Esophagus muscularis mucosa (tissue), 4 donors: ENCODE measurements at places on chromosomes 16 and 17. TPM values are rescaled to one million over a fixed set of nuclear protein-coding genes. Genes with fewer than 3 reads are reported as not detected.

DNA sequence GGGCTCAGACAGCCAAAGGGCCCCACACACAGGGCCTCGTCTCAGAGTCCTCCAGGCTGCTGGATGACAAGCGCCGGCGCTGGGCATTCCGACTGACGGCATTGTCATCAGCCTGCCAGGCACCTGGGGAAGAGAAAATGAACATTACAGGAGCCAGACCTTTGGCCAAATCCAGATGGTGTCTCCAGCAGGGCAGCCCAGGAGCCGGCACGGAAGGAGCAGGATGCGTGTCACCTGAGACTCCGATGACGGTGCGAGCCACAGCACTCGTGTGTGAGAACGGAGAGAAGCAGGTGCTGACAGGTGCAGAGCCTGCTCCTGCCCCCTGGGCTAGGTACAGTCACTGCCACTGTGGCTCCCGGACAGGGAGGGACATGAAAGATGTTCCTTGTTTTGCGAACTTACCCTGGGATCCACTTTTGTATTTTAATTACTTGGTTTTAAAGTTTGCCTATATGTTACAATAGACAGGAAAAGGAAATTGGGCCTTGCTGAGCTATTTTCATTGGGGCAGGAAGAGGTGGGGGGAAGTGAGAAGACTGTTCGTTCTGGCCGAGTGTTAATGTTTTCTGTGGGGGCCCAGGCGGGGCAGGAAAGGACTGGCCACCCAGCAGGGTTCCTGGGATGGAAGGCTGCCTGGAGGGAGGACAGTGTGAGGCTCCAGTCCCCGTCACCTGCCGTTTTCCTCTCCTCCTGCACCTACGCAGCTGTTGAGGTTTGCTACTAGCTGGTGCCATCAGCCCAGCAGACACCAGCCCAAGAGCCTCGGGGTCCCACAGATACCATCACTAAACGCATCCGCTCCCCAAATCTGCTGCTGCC is 4.4 kb upstream of the FOXJ1 start:
- DNase-seq = no peak

Gene TBC1D3E
- total RNA-seq = not detected

Gene CACNG1
- total RNA-seq = not detected

- no peak for DNase-seq
Measured at GRCh38 chr17:29407856-29408255, 17.7 kb downstream of the TAOK1 start.

DNA sequence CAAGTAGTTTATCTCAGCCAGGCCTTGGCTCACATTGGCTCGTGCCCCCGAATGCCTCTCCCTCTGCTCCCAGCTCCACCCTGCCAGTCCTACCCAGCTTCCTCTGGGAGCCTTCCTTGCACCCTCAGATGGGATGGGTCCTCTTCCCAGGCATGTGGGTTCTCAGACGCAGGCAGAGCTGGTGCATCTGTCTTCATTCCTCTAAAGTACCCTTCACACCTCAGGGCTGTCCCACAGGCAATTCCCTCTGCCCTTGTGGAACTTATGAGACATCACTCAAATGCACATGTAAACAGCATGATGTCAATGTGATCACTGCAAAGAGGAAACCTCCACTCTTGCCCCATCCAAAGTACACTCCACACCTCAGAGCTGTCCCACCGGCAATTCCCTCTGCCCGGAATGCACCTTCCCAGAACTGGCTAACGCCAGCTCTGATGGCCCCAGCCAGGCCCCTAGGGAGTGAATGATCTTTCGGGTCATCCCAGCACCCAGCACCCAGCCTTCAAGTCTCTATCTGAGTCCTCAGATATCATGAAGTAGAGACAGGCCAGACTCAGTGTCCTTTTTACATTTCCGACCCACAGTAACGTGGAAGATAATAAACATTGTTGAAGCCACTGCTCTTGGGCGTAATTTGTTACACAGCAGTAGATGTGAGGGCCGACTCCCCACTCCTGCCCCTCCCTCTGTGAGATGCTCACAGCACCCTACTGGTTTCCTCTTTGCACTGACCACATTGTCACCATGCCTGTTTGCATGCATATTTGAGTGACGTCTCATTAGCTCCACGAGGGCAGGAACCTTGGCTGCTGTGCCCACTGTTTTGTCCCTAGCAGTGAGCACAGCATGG is 85.4 kb downstream of the N4BP1 start:
- no peak for DNase-seq

Gene EXOC3L1
- 4.0 TPM for total RNA-seq

Gene DNASE1L2
- 0.83 TPM for total RNA-seq

Gene PLK1
- total RNA-seq = 0.42 TPM

Gene CHST4
- 0.26 TPM for total RNA-seq

Gene TBC1D3H
- not detected for total RNA-seq

GRCh38 chr17:43879723-43880419 is 27.5 kb downstream of the MPP2 start:
- DNase-seq = no peak

Gene SPN
- 4.2 TPM for total RNA-seq

DNA sequence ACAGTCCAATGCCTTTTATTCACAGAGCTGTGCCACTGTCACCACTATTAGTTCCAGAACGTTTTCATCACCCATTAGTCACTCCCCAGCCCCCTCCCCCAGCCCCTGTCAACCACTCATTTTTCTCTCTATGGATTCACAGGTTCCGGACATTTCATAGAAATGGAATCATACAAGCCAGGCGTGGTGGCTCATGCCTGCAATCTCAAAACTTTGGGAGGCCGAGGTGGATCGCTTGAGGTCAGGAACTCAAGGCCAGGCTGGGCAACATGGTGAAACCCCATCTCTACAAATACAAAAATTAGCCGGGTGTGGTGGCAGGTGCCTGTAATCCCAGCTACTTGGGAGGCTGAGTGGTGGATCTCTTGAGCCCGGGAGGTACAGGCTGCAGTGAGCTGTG is 759 bp upstream of the PAM16 start:
- DNase-seq = no peak

DNA sequence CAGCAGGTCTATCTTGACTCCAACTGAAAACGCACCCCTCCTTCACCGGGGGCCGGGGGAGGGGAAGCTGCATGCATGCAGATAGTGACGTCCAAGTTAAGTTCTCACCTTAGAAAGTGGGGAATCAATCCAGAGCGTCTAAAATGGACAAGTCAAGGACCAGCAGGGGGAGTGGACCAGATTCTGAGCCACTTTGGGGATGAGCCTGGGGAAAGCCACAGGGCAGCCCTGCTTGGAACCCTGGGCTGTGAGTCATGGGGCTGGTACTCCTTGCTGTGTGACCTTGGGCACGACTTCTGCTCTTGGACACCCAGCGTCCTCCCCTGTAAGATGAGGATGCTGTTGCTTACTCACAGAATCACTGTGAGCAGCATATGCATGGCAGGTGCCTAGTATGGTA is 9.1 kb downstream of the TNFRSF13B start:
- DNase-seq = no peak

Gene CHP2
- total RNA-seq = not detected

Gene PDILT
- total RNA-seq = not detected

DNA sequence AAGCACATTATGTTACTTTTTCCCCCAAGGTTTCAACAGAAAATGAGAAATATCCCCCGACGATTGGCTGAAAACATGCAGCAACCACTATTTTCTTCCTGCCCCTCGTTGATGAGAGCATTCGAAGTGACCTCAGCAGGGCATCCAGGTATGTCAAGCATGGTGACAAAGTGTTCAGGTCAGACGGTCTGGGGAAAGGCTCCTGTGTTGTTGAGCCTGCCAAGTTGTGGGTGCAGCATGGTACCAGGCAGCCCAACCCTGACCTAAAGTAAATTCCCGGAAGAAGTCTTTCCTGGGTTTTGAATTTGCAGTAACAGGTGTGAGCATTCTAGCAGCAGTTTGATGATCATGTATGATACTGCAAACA is 51.7 kb upstream of the SEC14L1 start:
- DNase-seq = no peak

DNA sequence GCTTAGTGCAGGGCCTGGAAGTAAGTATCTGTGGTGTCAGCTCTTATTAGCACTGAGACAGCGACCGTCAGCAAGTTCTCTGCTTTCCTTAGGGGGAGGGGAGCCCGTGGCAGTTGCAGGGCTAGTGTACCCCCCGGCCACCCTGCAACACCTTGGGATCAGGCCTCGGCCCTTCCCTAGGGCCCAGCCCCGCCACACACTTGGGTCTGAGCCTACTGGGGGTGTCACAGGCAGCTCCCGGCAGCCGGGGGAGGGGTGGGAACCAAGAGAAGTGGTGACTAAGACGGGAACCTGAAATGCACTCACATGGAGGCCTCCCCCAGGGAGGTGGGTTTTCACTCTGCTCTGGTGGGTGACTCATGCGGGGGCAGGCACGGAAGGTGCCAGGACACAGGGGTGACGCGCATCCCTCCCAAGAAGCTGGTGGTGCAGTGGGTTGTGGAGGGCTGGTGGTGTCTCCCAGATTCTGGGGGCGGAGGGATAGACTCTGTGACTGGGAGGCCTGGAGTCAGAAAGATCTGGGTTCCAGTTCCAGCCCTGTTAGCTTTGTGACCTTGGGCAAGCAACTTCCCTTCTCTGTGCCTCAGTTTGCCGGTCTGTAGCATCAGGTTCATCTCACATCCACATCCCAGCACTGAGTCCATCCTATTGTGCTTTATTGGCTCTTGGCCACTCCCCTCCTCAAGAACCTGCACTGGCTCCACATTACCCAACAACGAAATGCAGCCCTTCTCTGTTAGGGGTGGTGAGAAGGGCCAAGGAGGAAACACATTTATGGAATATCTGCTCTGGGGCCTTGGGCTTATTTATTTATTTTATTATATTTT is 44.5 kb downstream of the LAT start:
- DNase-seq = no peak

Gene CCL7
- total RNA-seq = not detected

DNA sequence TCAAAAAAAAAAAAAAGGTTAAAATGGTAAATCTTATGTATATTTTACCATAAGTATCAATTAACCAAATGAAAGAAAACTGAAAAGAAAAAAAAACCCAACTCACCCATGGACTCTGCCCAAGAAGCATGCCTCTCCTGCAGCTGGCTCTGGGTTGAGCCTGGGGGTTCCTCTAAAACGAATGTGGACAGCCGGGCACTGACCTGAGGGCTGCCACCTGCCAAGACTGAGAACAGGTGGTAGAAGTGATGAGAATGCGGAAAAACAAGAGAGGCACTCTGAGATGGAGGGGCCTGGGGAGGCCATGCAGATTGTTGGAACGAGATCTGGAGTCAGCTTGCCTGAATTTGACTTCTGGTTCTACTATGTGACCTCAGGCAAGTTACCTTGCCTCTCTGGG is 85.5 kb upstream of the MSI2 start:
- DNase-seq = no peak

GRCh38 chr17:77610972-77611521 is 347.5 kb upstream of the TNRC6C start:
- DNase-seq = no peak

- DNase-seq = peak; percentile 24
Measured at GRCh38 chr17:29252101-29252791, 5.6 kb downstream of the CRYBA1 start.

- DNase-seq = no peak
Measured at GRCh38 chr17:882827-883585, 96.6 kb downstream of the NXN start.

Gene TLCD1
- total RNA-seq = 1.3 TPM

DNA sequence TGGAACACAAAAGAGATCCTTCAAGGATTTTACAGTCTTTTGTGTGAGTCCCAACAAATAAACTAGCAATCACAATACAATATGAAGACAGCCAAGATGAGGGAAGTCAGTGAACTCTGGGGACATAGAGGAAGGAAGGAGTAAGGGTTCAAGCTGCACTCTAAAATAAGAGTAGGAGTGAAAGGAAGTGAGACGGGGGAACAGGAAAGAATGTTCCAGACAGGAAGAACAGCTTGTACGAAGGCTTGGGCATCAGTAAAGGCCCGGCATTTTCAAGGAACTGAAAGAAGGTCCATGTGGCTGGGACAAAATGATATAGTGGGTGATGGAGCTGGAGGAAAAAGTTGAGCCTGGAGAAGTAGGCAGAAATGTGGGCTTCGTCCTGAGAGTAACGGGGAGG is 4.5 kb downstream of the CCL17 start:
- no peak for DNase-seq

GRCh38 chr17:81152288-81152828 is 12.9 kb upstream of the PVALEF start:
- DNase-seq = no peak

GRCh38 chr16:67181346-67181745 is 2.4 kb downstream of the MATCAP1 start:
- no peak for DNase-seq

GRCh38 chr16:10256784-10257641 is 74.8 kb upstream of the GRIN2A start:
- no peak for DNase-seq

DNA sequence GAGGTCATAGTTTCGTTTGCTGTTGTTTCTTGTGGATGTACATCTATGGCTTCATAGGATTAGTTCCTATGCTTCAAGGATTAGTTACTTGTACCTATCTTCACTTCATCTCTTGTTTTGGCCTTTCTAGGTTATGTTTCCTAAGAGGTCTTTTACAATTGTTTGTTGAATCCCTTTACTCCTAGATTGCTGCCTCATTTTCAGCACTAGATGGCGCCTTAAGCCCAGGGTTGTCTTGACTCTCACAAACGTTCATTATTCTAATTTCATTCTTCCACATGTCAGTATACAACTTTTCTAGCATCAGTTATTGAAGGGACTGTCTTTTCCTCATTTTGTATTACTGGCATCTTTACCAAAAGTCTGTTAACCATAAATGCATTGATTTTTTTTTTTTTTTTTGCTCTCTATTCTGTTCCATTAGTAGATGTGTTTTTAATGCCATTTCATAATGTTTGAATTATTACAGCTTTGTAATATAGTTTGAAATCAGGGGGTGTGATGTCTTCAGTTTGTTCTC is 45.0 kb upstream of the NACA2 start:
- no peak for DNase-seq

DNA sequence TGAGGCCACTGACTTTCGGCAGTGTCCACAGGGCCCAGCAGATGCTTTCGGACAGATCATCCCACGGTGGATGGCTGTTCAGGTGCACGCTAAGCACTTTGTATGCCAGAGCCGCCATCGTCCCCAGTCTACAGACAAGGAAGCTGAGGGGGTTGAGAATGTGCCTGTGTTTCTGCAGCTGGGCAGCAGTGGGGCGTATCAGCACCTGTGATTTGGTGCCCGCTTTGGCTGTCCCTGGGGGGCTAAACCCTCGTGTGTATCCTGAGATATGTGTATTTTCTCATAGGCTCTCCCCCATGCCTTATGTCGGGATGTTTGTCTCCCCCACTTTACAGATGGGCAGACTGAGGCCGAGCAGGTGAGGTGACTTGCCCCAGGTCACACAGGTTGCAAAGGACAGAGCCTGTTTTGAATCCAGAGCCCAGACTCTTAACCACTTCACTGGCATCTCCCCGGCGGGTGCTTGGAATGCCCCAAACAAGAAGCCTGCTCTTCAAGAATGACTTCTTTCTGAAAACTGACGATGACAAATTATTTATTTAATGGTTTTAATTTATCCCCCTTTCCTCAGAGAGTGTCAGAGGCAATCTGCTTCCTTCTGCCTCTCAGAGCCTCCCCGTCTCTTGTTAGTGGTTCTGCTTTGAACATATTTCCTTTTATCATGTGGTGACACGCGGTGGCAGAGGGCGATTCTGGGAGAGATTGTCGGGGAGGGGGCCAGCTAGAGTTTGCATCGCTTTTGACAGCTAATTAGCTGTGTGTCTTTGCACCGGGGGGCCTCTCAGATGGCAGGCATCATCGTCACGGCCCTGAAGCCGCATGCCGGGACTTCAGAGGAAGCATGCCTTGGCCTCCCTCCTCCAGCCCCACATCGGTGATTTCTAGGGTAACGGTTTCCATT is 149.6 kb upstream of the CIBAR2 start:
- no peak for DNase-seq

- no peak for DNase-seq
Measured at GRCh38 chr16:71924710-71925109, 29.4 kb downstream of the IST1 start.

Gene KIF2B
- total RNA-seq = not detected

GRCh38 chr17:50191359-50192143 is 9.9 kb downstream of the COL1A1 start:
- DNase-seq = no peak
